ENCODE measurements at places on chromosomes 4 and X.

DNA sequence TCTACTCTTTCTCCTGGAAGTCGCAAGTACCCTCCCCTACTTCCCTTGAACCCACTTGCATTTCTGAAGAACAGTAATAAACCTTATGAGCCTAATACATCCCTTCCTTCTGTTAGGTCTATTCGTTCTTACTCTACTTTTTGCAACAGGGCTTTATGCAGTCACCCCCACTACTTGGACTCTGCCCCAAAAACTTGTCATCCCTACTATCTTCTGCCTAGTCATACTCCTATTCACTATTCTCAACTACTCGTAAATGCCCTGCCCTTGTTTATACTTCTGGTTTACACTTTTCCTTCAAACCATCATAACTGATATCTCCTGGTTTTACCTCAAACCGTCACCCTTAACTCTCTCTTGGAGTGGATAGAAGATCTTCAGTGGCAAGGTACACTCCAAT is 55.2 kb upstream of the SLIT2 start:
- no peak for DNase-seq

DNA sequence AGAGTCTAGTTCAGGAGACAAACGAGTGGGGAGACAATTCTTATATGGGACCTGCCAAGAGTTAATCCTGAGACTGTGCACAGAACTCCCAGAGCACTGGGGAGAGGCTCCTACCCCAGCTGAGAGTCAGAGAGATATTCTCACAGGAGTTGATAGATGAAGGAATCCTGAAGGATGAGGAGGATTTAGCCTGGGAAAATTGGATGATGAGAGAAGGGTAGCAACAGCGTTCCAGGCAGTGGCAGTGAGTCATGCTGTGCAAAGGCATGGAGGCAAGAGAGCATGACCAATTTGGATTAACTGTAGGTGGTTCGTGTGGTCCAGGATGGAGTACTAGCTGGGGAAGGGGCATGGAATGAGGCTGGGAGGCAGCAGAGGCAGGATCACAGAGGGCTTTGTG is 318.6 kb downstream of the LDB2 start:
- no peak for DNase-seq

- no peak for DNase-seq
These were observed 1197.4 kb upstream of the ADGRL3 start for GRCh38 chr4:60002603-60003337.

- DNase-seq, result no peak
These were observed 5.8 kb downstream of the MTMR8 start for GRCh38 chrX:64389489-64389888.

GRCh38 chr4:181140037-181140603 is 1103.1 kb upstream of the TENM3 start:
- no peak for DNase-seq

GRCh38 chr4:99855678-99856077 is 38.5 kb downstream of the LAMTOR3 start:
- no peak for DNase-seq

DNA sequence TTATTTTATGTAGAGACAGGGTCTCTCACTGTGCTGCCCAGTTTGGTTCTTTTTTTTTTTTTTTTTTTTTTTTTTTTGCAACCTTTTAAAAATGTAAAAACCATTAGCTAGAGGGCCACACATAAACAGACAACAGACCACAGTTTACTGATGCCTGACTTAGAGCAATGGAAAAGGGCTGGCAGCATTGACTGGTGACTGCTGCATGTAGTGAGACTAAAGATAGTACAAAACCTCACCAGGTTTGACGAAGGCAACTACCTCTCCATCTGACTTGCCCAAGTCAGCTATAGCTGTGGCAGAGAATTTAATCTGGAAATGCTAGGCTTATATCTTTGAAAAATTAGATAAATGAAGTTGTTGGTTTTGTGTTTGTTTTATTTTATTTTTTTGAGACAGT is 102.9 kb downstream of the RBM47 start:
- DNase-seq, result no peak

DNA sequence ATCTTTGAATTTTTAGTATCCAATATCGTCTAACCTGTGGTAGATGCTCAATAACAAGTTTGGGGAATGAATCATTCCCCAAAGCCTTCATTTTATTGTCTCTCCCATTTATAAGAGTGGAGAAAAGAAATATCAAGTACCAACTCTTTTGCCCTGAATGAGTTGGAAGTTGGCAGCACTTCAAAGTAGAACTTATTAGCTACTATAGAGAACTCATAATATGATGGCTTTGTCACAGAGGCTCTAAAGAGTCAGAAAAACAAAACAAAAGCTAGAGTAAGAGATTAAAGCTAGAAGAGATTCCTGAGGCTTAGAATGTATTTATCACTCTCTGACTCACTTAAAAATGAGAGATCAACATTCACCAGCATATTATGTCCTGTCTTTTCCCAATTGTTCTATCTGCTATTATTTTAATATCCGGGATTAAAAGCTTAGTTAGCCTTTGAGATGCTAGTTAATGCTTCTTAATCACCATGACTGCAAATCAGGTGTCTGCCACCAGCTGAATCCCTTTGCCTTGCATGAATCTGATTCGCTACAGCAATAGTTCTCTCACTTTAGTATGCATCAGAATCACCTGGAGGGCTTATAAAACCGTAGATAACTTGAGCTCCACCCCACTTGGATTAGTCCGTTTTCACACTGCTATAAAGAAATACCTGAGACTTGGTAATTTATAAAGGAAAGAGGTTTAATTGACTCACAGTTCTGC is 77.9 kb downstream of the PALLD start:
- DNase-seq, result no peak

DNA sequence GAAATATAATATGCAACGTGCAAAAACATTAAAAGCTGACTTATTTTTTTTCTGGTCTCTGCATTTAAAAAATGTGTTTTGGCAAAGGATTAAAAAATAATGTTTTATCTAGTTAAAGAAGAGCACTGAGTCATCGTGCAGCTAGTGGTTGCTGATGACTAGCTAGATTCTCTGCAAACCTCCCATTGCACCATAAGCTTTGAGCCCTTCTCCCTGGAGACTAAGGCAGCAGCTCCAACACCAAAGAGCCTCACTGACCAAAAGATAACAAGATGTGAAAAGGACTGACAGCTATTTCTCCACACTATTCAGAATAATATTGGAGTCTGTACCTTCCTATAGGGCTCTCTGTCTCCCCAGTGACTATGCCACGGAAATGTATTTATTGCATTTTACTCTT is 424.3 kb downstream of the SLITRK2 start:
- no peak for DNase-seq

DNA sequence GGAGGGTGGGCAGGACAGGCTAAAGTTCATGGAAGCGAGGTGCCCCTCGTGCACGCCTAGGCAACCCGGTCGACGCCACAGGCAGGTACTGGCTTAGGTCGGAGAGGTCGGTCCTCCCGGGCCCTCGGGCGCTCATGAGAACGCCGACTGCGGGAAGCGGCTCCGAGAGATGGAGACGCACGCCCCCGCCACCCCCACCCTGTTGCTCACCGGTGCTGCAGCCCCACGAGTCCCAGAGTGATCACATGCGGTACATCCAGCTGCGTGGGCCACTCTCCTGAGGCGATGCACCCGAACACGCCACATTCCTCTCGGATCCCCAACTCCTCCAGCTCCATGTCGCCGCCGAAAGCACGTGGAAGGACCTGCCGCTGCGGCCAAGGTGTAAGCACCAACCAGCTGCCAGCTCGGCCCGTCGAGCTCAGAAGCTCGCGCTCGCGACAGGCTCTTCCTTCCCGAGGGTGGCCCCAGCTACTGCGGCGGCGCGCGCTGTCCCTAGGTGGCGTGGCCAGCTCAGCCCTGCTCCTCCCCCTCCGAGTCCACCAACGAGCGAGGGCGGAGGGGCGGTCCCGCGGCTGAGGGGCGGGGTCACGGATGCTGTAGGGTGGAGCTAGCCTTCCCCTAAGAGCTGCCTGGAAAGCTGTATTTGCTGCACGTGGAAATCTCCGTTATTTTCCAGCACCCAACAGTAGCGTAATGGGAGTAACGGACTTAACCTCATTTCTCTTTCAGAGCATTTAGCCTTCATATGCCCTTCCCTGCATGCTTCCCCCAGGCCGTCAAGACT is at the start of gene PPAT:
Gene PPAT (minus strand): TSS at position 476 of the 787 bp plus-strand sequence. CDS start 138 bp downstream, at position 338.
- DNase-seq, result peak; percentile 95

- DNase-seq, result peak; percentile 57
These were observed 8.5 kb downstream of the COL25A1 start for GRCh38 chr4:109294006-109294405.

DNA sequence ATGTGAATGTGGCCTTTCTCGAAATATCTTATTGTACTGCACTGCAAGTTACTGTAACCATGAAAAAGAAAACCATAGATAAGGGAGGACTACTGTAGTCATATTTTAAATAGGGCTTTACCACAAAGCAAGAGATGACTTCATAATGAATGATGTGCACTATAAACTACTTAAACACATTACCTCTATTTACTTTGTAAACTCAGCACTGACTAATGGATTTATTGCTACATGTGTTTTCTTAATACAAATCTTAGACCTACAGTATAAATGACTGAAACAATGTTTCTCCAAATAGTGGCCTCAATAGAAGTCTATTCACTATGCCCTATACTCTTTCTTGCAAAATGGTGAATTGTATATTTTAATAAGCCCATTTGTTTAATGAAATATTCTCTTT is 61.1 kb downstream of the HDX start:
- DNase-seq, result no peak

Data from foreskin melanocyte (primary cell).